Fibroblast of the aortic adventitia (primary cell): ENCODE measurements at places on chromosomes 16 and 17.

DNA sequence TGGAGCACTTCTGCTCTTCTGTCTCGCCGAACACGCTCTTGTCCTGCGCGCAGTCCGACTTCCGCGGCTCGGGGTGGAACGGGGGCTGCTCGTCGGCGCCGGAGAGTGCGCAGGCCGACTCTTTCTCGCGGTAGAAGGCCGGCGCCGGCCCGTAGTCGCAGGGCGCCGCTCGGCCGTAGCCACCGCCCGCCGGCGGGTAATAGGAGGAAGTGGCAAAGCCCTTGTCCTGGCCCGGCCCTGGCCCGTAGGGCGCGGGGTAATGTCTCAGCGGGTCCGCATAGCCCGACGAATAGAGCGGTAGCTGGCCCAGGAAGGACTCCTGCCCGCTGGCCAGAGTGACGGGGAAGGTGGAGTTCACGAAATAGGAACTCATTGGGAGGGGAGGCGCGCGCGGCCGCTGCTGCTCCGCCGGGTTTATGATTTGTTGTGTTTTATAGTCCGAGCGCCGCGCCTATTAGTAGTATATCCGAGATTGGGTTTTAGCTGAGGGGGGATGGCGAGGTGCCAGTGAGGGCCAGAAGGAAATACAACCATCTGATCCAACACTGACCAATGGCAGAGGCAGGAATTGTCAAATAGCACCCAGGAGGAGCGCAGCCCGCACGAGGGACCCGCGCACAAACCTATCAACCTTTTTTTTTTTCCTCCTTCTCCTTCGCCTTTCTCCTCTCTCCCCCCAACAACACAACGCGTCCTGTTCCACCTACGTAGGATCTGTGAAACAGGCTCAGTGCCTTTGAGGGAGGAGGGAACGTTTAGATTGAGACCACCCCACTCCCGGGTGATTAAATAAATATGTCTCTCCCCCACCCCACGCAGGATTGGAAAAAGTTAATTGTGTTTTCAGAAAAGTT lies 4.4 kb upstream of the HOXB5 start:
- peak; percentile 65 for DNase-seq

DNA sequence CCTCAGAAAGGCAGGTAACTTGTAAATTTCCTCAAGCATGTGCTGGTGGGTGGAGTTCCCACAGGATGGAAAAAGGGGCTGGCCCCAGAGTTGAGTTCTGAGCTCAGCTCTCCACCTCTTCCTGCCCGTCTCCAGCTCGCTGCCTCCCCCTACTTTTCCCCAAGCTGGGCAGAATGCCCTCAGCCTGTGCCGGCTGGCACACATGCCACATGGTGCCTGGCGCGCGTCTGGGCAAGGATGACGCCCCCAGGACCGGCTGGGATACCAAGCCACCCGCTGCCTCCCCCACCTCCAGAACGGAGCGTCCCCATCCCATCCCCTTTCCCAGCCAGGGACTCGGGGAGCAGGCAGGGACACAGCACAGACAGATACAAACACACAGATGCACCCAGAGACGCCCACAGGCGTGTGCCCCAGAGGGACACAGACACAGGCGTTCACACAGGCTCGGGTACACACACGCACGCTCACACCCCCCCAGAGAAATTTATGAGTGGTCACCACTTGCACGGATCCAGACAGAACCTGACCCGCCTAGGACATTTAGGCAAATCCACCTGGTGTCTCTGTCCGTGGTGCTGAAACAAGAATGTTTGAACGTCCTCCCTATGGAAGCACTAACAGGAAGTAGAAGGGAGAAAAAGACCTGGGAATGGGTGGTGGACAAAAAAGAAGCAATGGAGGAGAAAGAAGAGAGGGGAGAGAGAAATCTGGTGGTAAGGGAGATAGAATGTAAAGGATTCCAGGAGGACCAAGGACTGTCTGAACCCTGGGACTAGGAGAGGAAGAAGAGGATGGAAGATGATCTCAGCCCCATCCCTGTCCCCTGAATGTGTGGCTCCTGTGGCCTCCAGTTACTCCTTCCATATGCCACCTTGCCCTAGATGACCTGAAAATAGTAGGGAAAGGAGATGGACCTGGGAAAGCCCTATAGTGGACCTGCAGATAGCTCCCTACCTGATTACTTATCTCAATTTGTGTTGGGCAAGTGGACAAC lies 15.5 kb downstream of the NEUROD2 start:
- DNase-seq, result peak; percentile 60

DNA sequence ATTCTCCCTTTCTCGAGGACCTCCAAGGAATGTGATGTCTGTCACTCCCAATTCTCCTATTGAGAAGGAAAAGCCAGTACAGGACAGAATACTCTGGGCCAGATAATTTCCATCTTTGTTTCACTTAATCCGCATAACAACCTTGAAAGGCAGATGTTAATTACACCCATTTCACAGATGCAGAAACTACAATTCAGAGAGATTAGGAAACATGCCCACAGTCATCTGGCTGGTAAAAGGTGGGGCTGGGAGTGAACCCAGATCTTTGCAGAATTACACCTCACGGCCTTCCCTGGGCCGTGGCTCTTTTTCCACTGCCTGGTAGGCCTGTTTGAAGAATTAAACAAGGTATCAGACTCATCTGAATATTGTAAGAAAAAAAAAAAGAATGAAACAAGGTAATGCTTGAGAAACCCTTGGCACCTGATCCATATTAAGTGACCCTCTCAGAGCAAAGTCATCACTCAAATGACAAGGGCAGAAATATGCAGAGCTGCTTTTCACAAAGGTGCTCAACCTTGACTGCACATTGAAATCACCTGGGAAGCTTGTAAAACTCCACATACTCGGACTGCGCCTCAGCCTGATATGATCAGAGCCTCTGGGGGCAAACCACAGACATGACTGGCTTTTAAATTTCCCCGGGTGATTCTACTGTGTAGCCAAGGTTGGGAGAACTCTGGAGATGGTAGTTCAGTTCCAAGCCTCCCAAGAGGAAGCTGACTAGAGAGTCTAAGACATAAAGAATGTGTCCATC lies 16.6 kb upstream of the G6PC1 start:
- no peak for DNase-seq

- peak; percentile 81 for DNase-seq
Observed at GRCh38 chr16:18932243-18932987, 6.2 kb upstream of the SMG1 start.

DNA sequence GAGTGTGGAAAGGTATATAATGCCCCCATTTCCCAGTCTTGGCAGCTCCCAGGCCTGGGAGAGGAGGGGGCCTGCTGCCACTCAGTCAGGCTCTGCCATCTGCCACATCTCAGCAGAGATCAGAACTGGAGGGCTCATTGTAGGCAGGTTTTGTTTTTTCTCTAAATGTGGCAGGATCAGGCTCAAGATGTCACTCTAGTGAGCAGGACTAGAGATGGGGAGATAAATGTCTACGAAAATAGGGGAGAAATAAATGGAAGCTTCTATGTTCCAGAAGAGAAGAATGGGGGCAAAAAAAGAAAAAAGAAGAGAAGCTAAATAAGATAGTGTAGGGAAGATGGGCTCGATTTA lies 13.9 kb downstream of the NXPH3 start:
- DNase-seq, result no peak

GRCh38 chr17:3773511-3773910 lies 27.5 kb downstream of the ITGAE start:
- DNase-seq, result peak; percentile 40

DNA sequence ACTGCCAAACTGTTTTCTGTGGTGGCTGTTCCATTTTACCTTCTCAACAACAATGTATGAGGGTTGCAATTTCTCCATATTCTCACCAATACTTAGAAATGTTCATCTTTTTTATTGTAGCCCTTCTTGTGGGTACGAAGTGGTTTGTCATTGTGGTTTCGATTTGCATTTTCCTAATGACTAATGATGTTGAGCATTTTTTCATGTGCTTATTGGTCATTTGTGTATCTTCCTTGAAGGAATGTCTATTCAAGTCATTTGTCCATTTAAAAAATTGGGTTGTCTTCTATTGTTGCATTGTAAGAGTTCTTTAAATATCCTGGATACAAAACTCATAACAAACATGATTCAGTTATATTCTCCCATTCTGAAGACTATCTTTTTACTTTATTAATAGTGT lies 47.5 kb upstream of the CCL2 start:
- DNase-seq, result no peak

DNA sequence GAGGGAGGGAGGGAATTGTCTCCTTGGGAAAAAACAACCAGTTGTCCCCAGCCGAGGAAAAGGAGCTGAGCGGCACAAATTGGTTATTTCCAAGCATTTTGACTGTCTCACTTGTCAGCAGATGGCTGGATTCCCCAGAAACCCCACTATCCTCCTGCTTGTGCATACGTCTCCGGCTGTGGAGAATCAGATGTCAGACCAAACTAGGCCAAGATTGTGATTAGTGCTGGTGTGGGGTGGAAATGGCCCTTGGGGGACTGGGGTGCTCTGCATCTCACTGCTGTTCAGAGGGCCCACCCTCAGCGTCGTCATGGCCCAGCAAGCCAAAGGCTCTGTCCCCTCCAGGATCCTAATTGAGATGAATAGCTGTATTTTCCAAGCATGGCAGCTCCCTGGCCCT lies 131.7 kb upstream of the HSBP1 start:
- DNase-seq, result no peak

- no peak for DNase-seq
Observed at GRCh38 chr16:50445621-50446555, 77.1 kb upstream of the BRD7 start.

GRCh38 chr17:81295676-81296381 lies 722 bp upstream of the SLC38A10 start:
- DNase-seq, result peak; percentile 26

DNA sequence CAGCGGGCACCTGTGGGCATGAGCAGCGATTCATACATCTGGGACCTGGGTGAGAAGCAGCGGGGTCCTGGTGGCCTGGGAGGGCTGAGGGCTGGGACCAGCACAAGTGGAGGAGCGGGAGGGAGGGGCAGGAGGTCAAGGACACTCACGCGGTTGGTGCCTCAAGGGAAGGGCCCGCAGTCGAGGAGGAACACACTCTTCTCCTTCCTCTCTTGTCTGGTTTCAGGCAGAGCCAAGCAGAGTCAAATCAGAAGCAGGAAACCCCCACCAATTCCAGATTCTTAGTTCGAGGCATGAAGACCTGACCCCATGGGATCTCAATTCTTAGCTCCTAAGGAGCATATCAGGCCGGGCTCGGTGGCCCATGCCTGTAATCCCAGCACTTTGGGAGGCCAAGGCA lies 15.7 kb downstream of the DNAI2 start:
- no peak for DNase-seq

GRCh38 chr17:35541434-35541833 lies 4.0 kb upstream of the SLFN12L start:
- DNase-seq, result peak; percentile 7

DNA sequence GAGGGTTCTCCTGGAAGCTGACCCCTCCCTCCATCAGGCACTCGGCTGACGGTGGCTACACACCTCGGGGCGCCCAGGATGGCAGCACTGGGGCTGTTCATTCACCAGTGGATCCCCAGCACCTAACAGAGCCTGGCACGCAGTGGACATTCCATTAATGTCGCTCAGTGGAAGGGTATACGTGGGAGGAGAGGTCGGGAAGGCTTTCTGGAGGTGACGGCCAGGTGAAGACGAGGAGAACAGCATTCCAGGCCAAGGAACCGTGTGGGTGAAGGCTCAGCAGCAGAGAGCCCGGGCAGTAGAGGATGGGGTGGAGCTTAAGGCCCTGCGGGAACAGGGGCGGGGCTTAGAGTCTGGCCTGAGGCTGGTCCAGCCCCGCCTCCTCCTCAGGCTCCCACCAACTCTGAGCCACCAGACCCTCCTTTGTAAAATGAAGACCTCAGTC lies 2.5 kb upstream of the HS3ST6 start:
- DNase-seq, result no peak

DNA sequence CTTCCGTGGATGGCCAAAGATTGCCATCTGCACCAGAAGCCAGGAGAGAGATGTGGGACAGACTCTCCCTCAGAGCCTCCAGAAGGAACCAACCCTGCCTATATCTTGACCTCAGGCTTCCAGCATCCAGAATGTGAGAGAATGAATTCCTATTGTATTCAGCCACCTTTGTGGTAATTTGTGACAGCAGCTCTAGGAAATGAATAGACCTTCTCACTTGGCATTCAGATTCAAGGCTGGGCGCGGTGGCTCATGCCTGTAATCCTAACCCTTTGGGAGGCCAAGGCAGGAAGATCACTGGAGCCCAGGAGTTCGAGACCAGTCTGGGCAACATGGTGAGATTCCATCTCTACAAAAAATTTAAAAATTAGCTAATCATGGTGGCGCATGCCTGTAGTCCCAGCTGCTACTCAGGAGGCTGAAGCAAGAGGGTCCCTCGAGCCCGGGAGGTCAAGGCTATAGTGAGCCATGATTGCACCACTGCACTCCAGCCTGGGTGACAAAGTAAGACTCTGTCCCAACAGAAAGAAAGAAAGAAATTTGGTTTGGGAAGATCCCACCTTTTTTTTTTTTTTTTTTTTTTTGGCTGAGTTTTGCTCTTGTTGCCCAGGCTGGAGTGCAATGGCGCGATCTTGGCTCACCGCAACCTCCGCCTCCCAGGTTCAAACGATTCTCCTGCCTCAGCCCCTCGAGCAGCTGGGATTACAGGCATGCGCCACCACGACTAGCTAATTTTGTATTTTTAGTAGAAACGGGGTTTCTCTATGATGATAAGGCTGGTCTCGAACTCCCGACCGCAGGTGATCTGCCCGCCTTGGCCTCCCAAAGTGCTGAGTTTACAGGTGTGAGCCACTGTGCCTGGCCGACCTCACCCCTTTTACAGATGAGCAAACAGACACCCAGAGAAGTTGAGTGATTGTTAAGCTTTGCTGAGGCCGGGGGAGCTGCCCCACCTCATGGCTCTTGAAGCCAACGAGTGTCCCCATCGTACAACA lies 4.3 kb upstream of the CPSF4L start:
- DNase-seq, result no peak

GRCh38 chr17:21194226-21194625 lies 19.7 kb downstream of the TMEM11 start:
- DNase-seq, result no peak

GRCh38 chr17:73268582-73269328 lies 7.1 kb upstream of the CPSF4L start:
- no peak for DNase-seq

DNA sequence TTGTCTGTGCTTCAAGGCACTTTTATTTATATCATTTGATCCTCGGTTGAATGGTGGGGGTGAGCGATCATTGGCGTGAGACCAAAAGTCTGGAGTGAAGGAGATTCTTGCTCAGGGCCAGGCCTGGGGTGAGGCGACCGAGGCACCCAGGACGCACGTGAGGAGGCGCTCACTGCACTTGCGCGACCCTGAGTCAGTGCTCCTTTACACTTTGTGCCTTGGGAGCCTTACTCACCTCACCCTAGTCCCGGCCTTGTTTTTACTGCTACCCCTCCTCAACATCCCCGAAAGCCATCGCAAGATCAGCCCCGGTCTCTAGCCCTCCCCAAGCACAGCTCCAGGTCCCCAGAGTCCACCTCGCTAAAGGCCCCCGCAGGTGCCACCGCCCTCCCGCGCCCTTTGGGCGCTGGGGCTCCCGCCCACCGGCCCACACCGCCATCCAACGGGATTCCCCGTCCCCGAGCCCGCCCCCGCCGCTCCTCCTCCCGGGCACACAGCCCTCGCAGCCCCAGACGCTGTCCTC lies 496 bp downstream of the EZH1 start:
- peak; percentile 38 for DNase-seq

DNA sequence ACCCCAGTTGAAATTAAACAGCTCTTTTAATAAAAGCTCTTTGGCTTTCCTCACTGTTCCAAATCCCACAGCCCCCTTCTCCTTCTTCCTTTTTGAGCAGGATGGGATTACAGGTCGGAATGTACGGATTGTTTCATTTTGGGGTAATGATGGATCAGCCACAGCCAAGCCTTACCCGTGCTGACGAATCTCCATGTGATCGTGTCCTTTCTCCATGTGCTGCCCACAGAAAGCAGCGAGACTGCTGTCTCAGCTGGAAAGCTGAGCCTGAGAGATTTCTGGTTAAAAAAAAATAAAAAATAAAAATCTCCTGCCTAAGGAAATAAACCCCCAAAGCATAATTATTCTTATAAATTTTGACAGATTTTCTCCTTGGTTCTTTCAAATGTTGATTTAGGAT lies 276.6 kb downstream of the CPPED1 start:
- DNase-seq, result no peak
